ENCODE measurements at places on chromosomes 2 and 18.

DNA sequence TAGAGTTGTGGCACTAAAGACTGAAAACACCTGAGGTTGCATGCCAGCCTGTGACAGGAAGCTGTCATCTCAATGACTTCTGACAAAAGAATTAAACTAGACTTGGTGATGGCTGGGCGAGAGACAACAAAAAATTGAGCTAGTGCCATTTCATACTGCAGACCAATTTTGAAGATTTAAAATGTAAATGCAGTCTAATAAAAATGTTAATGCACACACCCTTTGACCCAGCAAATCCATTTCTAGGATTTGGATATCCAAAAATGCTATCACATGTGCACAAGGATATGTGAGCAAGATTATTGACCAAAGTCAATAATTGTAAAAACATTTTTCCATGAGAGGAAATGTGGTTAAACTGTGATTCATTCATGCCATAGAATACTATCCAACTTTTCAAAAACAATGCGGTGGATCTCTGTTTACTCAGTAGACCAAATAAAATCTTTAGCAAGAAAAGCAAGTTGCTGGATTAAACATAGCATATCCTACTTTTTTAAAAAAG, 5.6 kb downstream of the FBXO36 start:
- DNase-seq: no peak

- DNase-seq: no peak
These were observed 195.0 kb upstream of the MMADHC start for GRCh38 chr2:149782572-149782971.

- peak; percentile 45 for DNase-seq
These were observed 21.7 kb downstream of the LBH start for GRCh38 chr2:30252723-30253701.

DNA sequence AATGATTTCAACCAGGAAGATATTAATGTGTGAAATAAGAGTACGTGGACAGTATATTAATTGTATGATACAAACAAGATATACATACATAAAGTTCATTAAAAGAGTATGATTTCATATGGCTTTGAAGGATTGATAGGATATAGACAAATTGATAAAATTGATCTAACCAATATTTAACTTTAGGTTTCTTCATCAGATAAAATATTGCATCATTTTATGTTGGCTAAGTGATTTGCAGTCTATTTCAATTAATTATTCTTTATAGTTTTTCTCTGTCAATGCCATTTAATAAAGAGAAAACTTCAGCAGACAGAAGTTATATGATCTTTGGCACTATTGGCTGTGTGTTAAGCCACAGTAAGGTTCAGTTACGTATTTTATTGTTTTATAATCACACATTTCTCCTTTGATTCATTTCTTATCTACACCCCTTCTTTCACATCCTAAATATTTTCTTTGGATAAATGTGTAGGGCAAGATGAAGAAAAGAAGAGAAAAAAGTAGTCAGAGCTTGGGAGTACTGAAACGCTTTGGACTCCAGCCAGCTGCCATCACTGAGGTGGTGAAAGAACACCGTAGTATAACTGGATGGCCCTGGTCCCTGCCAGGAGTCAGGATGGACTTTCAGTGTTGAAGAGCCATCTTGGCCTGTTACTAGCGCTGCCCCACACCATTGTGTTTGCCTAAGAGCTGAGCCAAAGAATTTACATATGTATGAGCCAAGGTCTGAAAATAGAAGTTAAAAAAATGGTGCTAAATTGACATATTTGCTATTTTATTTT, 9.8 kb upstream of the CPS1 start:
- no peak for DNase-seq

- DNase-seq: no peak
These were observed 40.0 kb downstream of the BCL2L11 start for GRCh38 chr2:111160758-111161157.

DNA sequence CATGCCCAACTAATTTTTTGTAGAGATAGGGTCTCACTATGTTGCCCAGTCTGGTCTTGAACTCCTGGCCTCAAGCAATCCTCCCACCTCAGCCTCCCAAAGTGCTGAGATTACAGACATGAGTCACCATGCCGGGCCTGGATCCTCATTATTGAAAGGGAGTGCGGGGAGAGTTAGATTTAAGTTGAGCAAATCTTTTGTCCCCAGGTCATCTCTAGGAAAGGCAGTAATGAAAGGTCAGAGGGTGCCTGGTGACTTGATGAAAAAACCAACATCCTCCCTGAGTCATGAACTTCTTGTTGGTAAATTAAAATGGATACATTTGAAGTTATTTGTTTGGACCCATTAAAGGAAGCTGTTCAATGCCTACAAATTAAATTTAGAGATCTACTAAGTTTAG, 25.1 kb downstream of the STAT4 start:
- no peak for DNase-seq

DNA sequence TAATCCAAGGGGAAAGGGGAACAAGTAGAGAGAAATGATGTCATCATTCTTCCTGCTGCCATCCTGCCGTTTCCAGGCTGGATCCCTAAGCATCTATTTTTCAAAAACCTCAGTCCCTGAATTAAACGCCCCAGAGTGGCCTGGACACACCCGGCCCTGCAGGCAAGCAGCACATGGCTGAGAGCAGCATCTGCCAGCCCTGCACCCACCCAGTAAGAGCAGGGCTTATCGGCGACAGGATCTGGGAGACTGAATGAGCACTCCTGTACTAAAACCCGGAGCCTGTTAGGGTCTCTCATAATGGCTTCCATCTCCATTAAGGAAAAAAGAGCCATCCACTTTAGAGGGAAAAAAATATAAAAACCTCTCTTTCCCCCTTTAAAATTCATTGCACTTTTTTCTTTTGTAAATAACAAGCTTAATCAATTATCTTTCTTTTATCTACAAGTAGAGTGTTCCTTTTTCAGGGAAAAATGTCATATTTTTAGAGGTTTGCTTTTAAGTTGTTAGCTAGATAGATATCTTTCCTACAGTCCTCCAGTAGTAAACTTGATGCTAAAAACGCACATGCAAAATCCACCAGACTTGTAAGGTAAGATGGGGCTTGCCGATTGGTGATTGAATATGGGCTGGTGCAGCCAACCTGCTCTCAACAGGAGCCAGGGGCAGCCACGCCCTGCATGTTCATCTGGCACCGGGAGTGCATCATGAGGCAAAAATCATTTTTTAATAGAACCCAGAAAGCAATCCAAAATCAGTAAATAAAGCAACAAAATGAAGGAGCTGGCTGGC, 457.8 kb downstream of the EIPR1 start:
- DNase-seq: no peak

DNA sequence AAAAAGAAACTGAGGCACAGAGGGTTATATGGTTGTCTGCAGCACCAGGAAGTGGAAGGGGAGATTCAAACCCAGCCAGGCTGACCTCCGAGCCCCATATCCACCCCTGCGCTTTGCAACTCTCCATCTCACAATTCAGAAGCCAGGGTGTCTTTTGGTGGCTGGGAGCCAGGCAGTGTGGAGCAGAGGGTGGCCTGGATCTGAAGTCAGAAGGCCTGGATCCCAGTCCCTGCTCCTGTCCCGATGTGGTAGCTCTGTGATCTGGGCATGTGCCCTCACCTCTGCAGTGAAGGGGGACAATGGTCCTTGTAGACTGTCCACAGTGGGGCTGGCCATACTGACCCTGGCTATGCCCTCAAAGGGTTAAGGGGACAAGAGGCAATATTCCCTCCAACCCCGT, 57.0 kb downstream of the CIB4 start:
- no peak for DNase-seq

DNA sequence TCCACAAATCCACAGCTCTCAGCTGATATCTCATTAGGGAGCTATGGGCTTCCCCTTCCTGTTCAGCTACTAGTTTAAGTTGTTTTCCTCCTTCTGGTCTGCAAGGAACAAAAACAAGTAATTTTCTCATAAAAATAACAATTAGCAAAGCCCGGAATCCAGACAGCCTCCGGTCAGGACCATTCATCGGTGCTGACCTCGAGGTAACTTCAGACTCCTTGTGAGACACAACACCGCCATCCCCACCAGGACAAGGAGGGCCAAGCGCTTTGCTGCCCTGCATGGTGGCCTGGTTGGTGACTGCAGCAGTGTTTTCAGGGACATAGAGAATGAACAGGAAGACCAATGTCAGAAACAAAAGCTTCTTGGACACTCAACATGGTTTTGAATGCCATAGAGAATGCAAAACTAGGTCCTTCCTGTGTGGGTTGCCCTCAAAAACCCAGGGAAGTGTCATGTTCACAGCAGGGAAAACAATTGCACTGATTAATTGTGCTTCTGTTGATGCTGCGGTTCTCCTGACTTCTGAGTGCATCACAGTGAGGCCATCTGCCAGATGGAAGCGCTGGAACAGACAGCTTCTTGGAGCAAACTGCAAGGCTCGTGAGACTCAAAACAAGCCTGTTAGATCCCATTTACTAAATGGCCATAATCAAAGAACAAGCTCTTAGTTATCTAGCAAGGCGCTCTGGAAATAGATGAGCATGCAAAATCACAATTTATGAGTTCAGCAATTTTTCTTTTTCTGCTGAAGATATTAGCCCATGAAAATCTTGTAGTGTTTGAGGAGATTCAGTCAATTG, 77.1 kb downstream of the HS1BP3 start:
- peak; percentile 86 for DNase-seq

- DNase-seq: no peak
These were observed 41.6 kb upstream of the OTOF start for GRCh38 chr2:26519396-26520147.
